ENCODE measurements at places on chromosomes 13 and 19.

DNA sequence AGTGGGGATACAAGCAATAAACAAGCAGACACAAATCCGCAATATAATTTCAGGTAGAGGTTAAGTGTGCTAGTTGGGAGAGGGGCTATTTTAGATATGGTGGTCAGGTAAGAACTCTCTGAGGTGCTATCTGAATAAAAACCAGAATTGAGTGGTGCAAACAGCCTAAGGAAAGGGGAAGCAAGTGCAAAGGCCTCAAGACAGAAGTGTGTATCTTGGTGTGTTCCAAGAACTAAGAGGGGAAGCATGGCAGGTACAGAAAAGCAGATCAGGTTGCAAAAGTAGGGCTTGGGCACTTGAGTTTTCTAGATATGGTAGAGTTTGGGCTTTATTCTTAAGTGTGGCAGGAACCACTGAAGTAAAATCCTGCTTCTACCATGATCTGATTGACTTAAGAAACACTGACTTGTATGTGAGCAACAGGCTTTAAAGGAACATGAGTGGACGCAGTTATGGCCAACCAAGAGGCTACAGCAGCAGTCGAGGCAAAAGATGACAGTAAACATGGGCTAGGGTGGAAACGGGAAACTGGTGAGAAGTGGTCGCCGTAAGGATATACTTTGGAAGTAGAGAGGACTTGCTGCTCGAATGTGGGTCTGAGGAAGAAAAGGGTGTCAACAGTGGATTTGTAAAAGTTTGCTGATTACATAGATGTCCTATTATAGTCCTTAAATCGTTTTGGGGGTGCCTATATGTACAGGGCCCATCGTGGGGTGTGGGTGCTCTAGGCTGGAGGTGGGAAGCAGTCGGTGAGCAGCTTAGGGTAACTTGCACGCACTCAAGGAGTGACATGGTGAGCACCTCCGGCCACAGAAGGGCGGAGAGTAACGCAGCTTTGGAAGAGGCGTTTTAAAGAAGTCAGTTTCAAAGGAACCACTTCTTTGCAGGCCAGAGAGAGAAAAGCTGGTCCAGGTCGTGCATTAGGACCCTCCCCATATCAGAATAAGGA, 677 bp downstream of the TGDS start:
- DNase-seq, result peak; percentile 41

GRCh38 chr13:102207680-102208342, 194.0 kb downstream of the FGF14 start:
- DNase-seq, result no peak

DNA sequence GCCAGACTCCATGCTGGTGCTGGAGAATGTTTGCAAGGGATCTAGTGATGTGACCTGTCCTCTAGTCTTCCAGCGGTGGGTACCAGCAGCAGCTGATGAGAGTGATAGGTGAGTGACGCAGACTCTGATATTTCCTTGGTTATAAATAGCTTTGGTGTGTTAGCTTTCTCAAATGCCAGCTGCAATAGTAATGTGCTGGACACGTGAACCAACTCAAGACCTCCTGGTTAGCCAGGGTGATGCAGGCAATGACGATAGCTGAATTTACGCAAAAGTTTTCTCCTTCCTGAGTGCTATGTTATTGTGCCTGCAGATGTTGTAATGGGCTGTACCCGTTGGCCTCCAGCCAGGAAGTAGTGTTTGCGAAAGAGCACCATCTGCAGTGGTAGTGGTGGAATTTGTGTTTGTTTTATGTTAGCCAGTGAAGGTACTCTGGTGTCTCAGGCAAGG, 129.5 kb downstream of the CYSLTR2 start:
- DNase-seq, result peak; percentile 15

GRCh38 chr19:51097796-51098195, 10.4 kb downstream of the CTU1 start:
- DNase-seq, result no peak
